ENCODE measurements at places on chromosomes 5 and 9.

- DNase-seq = no peak
Measured at GRCh38 chr5:172533058-172533398, 78.7 kb upstream of the SH3PXD2B start.

GRCh38 chr5:98631311-98632054, 142.0 kb upstream of the RGMB start:
- DNase-seq = no peak

DNA sequence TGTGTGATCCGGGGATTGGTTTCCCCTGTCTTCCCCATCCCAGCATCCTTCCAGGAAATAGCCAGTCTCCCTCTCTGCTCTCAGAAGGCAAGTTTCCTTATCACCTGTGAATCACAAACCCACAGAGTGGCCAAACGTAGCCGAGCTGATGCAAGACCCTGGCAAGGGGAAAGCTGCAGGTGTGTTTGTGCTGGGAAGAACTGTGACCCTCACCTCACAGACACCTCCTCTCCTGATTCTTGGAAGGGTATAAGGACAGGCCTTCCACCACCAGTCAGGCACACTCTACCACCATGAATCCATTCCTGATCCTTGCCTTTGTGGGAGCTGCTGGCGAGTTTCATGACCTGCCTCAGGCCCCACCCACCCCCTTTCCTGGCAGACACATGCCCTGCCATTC, at the start of gene PRSS3:
PRSS3 (plus strand) TSS at position 281 of the 400 bp plus-strand sequence; CDS start at position 294, 13 bp downstream.
- DNase-seq = no peak

GRCh38 chr5:150618588-150619281, 21.7 kb upstream of the SYNPO start:
- DNase-seq = no peak

GRCh38 chr5:80998590-80998979, 38.4 kb downstream of the RASGRF2 start:
- no peak for DNase-seq

- peak; percentile 55 for DNase-seq
Measured at GRCh38 chr5:84383816-84384603, 670 bp downstream of the EDIL3 start.

DNA sequence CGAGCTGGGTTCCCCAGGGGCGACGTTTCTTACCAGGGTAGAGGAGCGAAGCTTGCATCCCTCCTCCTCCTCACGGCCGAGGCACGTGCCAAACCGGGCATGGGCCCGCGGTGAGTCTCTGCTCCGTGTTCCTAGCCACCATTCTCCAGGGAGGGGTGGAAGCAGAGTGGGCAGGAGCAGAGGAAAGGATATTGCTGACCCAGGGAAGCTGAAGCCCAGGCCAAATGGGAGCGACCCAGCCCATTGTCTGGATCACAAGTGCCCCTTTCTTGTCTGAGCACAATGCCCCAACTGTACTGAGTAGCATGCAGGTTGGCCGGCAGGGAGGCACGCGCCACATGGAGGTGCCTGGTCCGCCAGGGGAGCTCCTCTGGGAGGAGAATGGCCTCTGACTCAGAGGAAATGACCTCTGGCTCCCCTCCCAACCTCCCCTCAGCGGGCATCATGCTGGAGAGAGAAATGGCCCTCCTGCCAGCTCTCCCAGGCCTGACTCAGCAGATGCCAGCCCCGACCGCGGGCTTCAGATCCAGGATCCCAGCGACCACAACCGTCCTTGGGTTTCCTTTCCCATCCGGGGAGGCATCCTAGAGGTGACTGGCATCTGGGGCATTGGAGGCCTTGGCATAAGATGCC, 1.1 kb downstream of the PRR7 start:
- DNase-seq = peak; percentile 88

GRCh38 chr9:81756561-81756960, 67.2 kb upstream of the TLE1 start:
- no peak for DNase-seq

DNA sequence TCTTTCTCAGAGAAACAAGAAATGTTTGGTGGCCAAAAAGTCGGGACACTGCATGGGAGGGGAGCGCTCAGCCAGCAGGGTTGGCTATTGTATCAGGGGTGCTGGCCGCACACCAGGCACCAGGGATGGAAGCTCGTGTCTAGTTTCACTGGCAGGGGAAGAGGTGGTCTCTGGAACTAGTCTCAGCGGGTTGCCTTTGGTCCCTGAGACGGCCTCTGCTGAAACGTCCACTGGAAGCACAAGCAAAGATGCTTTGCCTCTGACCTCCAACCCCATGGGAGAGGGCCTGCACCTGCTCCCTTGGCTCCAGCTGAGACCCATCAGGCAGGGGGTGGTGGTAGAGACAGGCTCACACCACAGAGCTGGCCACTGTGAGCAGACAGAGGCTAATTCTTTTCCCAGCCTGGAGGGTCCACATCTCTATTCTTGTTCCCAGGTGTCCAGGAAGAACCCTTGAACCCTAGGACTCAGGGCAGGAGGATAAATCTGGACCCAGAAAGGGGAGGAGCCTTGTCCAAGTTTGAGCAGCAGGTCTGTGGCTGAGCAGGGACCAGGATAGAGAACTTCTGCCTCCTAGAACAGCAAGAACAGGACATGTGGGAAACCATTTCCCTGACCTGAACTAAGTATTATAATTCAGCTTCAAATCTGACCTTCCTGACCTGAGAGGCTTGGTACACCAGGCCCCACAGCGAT, 102.6 kb downstream of the RGS3 start:
- DNase-seq = no peak

DNA sequence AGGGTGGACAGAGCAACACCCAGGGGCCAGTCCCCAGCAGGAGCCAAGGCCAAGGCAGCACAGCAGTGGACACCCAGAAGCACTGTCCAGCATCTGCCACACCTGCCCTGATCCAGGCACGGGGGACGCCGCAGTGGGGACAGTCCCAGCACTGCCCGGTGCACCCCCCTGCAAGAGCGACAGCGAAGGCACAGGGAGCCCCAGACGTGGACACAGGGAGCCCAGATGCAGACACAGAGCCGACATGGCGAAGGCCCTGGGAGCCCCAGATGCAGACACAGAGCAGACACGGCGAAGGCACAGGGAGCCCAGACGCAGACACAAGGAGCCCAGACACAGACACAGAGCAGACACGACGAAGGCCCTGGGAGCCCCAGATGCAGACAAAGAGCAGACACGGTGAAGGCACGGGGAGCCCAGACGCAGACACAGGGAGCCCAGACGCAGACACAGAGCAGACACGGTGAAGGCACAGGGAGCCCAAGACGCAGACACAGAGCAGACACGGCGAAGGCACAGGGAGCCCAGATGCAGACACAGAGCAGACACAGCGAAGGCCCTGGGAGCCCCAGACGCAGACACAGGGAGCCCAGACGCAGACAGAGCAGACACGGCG, 4.3 kb downstream of the ANAPC2 start:
- DNase-seq = no peak

DNA sequence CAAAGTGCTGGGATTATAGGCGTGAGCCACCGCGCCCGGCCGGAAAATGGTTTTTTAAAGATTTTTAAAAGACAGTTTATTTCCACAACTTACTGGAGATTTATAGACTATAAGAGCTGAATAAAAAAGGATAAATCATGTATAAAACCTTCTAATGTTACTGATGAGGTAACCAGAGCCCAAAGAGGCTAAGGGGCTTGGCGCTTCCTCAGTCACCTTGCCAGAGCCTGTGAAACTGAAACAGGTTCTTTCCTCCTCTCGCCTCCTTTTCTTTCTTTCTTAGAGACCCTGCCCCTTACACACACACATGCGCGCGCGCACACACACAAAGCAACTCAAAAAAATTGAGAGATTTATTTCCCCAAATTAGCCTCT, 69.8 kb downstream of the HSD17B3 start:
- no peak for DNase-seq

DNA sequence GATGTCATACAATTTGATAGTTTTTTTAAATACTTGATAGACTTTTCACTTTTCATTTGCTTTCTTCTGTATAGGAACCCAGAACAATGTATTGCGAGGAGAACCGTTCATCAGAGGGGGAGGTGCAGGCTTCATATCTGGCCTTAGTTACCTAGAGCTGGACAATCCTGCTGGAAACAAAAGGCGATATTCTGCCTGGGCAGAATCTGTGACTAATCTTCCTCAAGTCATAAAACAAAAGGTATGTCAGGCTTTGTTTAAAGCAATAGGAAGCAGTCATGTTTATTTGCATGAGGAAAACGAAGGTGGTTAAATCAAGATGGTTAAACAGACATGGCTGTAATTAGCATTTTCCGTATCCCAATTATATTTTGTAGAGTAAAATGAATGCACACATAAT, 46.0 kb downstream of the C7 start:
- no peak for DNase-seq

DNA sequence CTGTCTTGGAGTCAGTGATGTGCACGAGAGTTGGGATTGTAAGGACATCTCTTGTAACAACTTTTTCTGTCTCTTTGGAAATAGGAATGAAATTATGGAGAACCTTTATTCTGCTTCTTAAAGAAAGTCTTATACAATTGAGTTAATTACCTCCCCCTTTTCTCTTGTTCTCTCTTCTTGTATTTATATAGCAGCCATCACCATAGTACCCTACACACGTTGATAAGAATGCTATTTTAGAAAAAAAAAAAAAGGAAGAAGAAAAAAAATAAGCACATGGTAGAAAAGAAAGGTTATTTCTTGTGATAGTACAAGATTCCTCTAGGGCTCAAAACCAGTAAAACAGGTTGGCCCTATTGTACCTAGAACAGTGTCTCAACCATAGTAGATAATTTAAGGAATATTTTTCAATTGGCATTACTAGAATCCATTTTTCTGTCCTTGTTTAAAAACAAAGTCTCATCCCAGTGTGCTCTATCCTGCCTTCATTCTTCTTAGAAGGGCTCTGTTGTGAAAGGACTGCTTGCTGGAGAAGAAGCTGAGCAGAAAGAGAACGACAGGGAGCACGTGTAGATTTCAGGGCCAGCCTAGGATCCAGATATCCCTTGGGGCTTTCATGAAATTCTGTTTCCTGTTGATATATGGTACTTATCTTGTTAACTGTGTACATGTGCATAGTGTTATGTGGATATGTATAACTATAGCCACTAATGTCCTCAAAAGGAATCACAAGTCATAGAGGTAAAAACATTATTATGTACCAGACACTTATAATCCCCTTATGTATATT, 392.3 kb upstream of the MEF2C start:
- no peak for DNase-seq
